Thyroid gland (tissue), 4 donors: ENCODE measurements at places on chromosomes 3 and 15. TPM values are rescaled to one million over a fixed set of nuclear protein-coding genes. Genes with fewer than 3 reads are reported as not detected.

Gene THPO
- not detected for total RNA-seq

Gene ARIH2
- total RNA-seq: 136 TPM

DNA sequence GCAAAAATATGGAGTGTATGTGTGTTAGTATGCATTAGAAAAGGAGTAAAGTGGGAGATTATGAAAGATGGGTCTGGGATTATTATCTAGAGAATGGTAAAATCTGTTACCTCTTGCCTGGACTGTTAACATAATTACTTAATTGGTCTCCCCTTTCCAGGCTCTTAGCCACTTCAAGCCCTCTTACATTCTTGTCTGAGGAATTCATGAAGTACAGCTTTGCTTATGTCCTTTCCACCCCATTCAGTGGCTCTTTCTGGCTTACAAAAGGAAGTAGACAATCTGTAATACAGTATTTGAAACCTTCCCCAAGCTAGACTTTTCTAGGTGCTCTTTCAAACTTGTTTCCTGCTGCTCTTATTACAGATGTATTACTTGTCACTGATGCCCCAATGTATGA lies 129.8 kb downstream of the MBNL1 start:
- H3K27ac ChIP-seq: peak overlapping the region; percentile 21
- no peaks in the 10 kb centered on the region for H3K27me3 ChIP-seq
- H3K4me1 ChIP-seq: peaks cover 56% of the 10 kb centered on the region
- no peak for DNase-seq

DNA sequence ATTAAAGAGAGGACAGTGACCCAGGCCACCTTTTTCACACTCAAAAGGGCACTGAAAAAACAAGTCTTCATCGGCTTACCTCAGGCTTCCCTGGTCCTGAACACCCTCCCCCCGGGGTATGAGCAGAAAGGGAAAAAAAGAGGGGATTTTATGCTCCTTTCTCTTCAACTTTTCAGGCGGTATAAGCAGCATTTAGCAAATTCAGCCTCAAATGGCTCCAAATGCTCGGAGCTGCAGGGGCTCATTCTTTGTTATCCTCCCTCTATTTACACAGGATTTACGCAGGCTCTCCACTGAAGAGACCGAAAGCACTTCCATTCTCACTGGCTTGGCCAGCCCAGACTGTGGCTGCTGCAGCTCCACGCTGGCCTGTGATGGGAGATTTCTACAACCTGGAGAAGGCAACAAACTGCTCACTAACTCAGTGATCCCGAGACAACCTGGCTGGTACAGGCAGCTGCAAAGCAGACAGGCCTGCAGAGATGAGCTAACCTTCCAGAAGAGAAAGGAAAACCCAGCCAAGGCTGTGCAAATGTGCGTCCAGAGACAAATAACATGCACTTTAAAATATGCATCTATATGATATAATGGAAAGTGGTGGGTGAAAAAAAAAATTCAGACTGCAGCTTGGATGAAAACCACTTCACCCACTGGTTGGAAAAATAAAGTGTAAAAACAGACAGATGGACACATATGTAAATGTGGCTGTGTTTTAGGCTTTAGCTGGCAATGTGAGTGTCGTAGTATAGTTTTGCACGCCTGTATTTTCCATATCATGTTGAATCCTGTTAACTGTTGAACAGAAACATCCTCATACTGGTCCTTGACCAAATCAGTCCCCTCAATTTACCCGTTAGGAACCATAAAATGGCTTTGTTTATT lies 54.2 kb downstream of the MEIS2 start:
- H3K4me1 ChIP-seq: no peaks in the 10 kb centered on the region
- peak; percentile 3 for DNase-seq
- no peak overlapping the region for H3K27ac ChIP-seq

GRCh38 chr3:151971814-151972579 lies 98.6 kb downstream of the SUCNR1 start:
- no peak for DNase-seq
- H3K4me1 ChIP-seq: no peaks in the 10 kb centered on the region
- no peak overlapping the region for H3K27ac ChIP-seq
- no peak overlapping the region for H3K4me3 ChIP-seq
- no peaks in the 10 kb centered on the region for H3K27me3 ChIP-seq

DNA sequence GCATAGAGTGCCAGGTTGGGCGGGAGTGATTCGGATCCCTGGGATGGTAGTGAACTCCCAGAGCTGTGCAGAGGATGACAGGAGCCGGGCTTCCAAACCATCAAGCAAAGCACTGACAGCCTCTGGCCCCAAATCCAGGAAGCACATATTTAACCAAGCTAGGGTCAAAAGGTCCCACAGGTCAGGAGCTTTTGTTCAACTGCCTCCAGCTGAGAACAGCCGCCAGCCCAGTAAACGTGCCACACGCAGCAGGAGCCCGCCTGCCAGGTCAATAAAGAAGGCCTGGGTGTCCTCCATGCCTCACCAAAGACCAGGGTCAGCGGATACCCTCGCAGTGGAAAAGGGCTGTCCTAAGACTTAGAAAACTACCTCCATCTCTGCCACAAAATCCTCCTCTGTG lies 184.7 kb upstream of the LINGO1 start:
- peaks cover 27% of the 10 kb centered on the region for H3K4me1 ChIP-seq
- H3K27me3 ChIP-seq: peaks cover 16% of the 10 kb centered on the region
- H3K27ac ChIP-seq: no peak overlapping the region
- no peak overlapping the region for H3K4me3 ChIP-seq
- DNase-seq: no peak
